ENCODE measurements at places on chromosomes 12 and 14.

- no peak for DNase-seq
These were observed 4.5 kb downstream of the UBC start for GRCh38 chr12:124909831-124910560.

DNA sequence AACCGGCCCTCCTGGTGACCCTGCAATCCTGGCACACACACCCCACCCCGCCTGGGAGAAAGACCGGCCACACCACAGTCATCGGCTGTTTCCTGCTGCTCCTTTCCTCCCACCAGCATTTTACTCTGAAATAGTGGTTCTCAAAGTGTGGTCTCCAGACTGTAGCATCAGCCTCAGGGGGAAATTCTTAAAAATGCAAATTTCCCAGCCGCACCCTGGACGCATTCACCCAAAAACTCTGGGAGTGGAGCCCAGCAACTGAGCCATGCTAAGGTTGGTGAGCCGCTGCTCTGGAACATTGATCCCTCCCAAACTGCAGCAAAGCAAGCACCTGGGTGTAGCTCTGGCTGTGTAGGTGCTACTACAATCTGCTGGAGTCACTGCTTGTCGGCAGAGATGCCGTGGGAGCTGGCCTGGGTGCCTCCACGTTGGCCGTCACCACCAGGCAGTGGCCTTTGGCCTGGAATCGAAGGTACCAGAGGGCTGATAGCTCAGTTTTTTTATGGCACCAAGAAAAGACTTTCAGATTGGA, 38.4 kb upstream of the BCL2L14 start:
- DNase-seq = no peak

DNA sequence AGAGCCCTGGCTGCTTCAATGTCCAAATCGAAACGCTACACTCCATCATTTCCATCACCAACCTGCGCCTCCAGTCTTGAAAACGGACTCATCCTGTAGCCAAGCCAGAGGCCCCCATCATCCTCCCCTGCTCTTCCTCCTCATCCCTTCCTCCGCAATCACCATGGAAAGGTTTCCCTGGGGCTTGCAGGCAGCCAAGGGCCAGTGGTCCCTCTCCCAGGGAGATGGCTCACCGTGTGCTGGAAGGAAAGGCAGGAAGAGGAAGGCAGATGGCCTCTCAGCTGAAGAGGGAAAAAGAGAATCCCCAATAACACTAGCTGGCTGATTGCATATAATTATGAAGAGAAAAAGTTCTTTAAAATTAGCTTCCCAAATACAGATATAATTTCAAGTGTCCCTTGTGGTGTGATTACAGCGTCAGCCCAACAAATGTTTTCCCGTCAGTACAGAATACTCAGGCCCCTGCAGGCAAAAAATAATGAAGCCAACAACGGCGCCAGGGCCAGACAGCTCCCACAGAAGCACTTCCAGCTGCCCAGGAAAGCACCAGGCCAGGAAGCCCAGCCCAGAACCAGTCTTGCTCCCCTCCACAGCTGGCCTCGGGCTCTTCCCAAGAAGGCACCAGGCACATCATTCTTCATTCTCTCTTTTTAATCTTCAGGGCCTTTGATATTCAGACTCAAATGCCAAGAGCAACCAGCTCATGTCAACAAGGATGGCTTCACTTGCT, 24.7 kb downstream of the ITPK1 start:
- no peak for DNase-seq

- DNase-seq = no peak
These were observed 99.0 kb downstream of the SETD3 start for GRCh38 chr14:99381688-99382060.

- DNase-seq = no peak
These were observed 36.1 kb upstream of the LRFN5 start for GRCh38 chr14:41570415-41571155.

GRCh38 chr14:76713121-76713520, 48.1 kb upstream of the VASH1 start:
- no peak for DNase-seq
